ENCODE measurements at places on chromosomes 11 and 22. TPM values are rescaled to one million over a fixed set of nuclear protein-coding genes. Genes with fewer than 3 reads are reported as not detected.

Gene TNNT3
- total RNA-seq: 15.9 TPM

Gene SCGB1C1
- not detected for total RNA-seq

Gene KREMEN1
- not detected for total RNA-seq

Gene USP35
- 15.4 TPM for total RNA-seq

Gene ACRV1
- total RNA-seq: not detected

Gene MPZL3
- 16.5 TPM for total RNA-seq

Gene CARNS1
- total RNA-seq: 11.2 TPM

Gene CYB5R2
- total RNA-seq: not detected

Gene XKR3
- total RNA-seq: not detected

Gene TAF6L
- total RNA-seq: 16.9 TPM

Gene NXPE1
- total RNA-seq: not detected

Gene MICALL1
- total RNA-seq: 23.6 TPM

- DNase-seq: no peak
Observed at GRCh38 chr11:16987205-16987568, 27.0 kb downstream of the PLEKHA7 start.

DNA sequence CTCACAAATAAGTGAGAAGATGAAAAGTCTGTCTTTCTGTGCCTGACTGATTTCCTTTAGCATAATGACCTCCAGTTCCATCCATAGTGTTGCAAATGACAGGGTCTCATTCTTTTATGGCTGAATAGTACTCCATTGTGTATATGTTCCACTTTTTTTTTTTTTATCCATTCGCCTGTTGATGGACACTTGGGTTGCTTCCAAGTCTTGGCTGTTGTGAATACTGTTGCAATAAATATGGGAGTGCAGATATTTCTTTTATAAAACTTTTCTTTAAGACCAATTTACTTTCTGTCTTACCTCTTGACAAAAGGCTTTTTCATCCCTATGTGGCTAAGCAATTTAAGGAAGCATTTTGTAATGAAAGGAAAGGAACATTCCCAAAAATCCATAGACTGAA is 104.6 kb downstream of the MUC15 start:
- DNase-seq: no peak

GRCh38 chr11:94417386-94417987 is 16.3 kb upstream of the GPR83 start:
- no peak for DNase-seq

DNA sequence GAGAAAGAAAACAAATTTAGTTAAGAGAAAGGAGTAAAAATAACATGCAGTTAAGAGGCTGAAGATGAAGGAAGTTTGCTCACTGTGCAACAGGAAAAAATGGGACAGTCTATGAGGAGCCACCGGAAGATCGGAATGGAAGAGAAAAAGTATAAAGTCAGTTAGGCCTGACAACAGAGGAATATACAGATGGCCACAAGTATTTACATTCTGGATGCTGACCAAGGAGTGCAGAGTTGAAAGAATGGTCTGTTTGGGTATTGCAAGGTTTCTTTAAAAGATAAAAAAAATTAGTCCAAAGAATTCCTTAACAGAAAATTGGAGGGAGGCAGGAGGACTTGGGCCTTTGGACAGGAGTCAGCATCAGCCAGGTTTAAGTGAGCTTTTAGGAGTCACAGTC is 37.5 kb downstream of the RBFOX2 start:
- no peak for DNase-seq

DNA sequence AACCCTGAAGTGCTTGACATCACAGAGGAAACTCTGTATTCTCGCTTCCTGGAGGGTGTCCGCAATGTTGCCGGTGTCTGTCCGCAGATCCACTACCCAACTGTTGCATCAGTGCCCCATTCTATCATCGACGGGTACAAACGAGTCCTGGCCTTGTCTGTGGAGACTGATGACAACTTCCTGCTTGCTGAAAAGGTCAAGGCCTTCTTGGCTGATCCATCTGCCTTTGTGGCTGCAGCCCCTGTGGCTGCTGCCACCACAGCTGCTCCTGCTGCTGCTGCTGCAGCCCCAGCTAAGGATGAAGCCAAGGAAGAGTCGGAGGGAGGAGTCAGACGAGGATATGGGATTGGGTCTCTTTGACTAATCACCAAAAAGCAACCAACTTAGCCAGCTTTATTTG is 42.9 kb upstream of the DAGLA start:
- no peak for DNase-seq

DNA sequence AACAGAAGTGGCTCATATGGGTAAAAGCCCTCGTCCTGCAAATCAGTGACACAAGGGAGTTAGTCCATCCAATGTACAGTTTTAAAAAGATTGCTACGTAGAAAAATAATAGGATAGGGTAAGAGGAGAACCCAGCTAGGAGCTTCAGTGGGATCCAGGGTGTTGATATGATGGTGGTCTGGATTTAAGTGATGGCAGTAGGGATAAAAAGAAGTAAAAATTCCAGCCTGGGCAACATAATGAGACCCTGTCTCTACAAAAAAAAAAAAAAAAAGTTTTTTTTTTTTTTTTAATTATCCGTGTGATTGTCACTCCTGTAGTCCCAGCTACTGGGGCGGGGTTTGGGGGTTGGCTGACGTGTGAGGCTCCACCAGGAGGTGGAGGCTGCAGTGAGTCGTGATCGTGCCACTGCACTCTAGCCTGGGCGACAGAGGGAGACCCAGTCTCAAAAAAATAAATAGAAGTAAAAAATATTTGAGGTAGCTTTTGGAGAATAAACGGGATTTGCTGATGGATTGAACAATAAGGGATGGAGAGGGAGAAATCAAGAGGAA is 7.0 kb upstream of the L3MBTL2 start:
- DNase-seq: peak; percentile 52

DNA sequence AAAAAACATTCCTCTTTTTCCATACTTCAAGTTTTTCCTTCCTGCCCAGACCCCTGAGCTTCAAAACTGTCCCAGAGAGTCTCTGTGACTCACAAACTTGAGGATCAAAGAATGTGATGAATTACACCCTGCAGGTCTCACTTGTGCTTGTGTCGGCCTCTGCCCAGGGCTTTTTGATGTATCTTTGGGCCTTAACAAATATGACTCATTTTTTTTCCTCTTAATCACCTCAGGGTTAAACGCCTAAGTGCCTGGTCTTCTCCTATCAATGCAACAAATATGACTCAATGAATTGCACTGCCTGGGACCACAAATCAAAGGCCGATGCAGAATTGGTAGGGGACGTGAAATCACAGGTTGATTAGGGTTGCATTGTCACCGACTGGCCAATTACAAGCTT is 267.7 kb downstream of the LARGE1 start:
- DNase-seq: no peak

GRCh38 chr11:122036018-122036417 is 80.0 kb downstream of the BLID start:
- DNase-seq: no peak

- no peak for DNase-seq
Observed at GRCh38 chr11:69969890-69970784, 108.0 kb upstream of the ANO1 start.

DNA sequence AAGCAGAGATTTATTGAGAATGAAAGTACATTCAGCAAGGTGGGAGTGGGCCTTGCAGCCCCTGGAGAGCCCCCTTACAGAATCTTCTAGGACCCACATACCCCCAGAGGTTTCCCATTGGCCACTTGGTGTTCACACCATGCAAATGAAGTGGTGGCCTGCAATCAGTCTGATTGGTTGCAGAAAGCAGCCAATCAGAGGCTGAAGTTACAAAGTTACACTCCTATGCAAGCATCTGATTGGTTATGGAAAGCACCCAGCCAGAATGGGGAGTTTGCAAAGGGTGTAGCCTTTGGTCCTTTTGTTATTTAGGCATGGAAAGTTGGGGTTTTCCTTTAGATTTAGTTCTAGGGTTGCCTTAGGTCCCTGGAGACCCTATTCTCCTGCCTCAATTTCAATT is 34.9 kb downstream of the UVRAG start:
- no peak for DNase-seq

DNA sequence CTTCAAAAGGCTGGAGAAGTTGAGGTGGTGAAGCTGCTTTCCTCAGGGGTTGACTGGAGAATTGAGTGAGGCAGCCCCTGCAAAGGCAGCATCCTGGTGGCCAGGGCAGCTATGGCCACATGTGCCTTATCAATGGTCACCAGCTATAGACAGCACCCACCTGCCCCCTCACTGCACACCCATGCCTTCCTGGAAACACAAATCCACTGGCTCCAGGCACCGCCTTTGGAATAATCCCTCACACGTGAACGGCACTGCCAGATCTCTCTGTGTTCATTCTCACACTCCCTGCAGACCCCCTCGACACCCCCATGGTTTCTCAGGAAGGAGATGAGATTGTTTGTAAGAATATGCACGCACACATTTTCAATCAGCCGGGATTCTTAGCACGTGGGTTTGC is 1297.8 kb downstream of the TBC1D22A start:
- DNase-seq: no peak

- no peak for DNase-seq
Observed at GRCh38 chr11:61270354-61271076, 24.6 kb downstream of the VWCE start.

DNA sequence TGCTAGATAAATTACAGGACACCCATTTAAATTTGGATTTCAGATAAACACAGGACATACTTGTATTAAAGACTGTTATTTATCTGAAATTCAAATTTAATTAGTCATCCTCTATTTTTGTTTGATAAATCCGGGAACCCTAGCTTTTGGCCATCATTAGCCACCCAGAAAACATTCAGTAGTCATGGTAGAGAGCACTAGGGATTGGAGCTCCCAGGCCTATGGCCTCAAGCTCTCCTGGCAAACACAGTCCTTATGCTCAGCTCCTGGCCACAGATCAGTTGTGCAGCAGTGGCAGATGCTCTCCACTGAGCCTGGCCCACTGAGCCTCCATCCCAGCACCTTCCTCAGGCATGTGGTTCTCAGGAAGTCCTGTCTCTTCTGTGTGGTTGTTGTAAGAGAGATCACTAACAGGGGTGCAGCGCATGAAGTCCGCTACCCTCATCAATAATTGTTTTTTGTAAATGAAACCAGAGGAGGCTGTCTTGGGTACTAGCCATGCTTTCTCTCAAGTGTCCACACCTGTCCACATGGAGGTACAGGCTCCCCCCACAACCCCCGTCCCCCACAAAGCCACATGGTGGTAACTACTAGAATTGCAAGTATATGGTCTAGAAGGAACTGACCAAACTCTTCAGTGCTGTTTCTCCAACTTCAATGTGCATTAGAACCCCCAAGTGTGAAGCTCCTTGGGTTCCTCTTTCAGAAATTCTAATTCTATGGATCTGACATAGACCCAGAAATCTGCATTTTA is 1.1 kb upstream of the IRAG1 start:
- DNase-seq: no peak

DNA sequence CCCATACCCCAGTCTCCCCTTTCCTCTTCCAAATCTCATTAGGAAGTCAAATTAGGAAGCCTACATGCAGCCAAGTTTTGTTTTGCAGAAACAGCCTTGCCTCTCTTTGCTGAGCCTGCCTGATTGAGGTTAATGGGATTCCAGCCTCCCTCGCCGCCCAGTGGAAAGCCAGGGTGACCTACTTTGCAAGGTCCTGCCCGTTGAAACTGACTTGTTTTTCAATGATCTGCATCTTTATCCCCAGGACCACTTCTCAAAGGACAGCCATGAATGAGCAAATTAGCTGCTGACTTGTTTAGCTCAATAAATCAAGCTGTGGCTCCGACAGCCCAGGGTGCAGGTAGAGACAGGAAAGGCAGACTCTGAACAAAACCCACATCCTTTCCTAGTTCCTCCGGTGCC is 110.4 kb downstream of the RRAS2 start:
- peak; percentile 12 for DNase-seq

DNA sequence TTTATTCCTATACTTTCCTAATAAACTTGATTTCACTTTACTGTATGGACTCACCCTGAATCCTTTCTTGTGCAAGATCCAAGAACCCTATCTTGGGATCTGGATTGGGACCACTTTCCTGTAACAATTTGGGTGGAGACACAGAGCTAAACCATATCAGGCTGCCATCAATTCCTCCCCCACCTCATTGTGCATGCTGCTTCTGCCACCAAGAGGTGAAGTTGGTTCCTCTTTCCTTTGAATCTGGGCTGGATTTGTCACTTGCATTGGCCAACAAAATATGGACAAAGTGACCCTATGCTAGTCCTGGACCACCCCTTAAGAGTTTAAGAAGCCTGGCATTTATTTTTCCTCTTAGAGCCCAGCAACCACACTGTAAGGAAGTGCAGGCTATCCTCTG is 39.4 kb upstream of the CEP295 start:
- DNase-seq: no peak

GRCh38 chr11:89498845-89499448 is 7.8 kb upstream of the NOX4 start:
- DNase-seq: no peak

Measured in T-cell (primary cell).